ENCODE measurements at places on chromosomes 4 and X. TPM values are rescaled to one million over a fixed set of nuclear protein-coding genes. Genes with fewer than 3 reads are reported as not detected.

DNA sequence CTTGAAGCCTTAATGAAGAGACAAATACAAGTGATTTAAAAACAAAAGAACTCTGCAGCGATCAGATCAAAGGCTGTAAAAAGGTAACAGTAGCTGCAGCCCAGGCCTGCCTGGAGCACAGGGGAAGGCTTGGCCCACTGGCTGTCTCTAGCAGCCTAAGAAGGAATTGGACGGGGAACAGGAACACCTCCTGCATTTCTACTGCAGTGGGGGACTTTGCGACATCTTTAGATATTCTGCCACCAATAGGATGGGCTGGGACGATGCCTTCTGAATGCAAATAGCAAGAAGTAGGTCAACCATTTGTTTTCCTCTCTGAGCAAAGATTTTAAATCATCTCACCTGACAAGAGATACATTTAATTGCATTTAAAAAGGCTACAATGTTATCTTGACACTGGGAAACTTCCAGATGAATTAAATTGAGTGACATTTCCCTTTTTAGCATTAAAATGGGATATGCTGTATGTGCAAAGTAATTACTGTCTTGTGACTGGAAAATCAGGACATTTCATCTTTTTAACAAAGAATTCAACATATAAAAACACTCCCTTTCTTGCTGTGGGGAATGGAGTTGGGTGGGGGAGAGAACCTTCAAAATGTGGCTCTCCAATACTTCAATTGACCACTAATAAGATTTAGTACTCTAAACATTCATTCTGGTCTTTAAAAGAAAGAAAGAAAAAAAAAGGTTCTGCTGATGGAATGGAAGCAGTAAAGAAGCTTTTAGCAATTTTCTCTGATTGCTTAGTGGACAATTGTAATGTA lies 70.0 kb downstream of the NYX start:
- no peak for DNase-seq

DNA sequence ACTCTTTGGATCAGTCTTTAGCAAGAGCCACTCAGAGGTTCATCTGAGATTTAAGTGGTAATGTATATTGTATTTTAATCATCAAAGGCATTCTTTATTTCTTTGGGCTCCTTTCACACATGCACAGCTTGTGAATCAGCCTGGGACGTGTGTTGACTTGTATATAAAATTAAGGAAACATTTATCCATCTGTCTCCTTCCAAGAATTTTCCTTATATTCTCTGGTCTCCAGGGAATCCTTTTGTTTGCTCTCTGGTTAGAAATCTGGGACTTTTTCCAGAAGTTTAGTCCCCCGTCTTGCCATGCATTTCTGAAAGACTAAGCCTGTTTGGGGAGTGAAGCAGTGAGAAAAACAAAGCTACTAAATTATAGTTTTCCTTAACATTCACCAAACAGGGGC lies 212.3 kb downstream of the DCAF12L2 start:
- DNase-seq = no peak

GRCh38 chr4:113398441-113399143 lies 349.1 kb downstream of the ANK2 start:
- DNase-seq = no peak

The SPANXD gene
- total RNA-seq = not detected

GRCh38 chrX:86910602-86911311 lies 606.8 kb upstream of the KLHL4 start:
- no peak for DNase-seq

DNA sequence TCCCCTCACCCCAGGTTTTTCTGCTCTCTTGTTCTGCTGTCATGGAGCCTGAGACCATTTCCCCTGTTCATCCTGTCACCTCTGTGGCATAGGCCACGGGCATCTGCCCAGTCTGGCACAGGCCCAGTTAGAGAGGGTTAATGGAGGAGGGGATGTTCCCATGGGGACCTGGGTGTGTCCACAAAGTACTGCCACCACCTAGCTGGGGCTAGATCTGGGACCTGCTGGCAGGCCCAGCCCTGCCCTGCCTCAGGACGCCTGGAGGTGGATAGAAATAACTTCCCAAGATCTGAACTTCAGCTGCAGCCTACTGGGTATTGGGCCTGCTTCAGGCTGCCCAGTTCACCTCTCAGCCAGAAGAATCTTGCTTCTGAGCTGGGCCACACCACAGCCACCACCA lies 13.5 kb downstream of the EFNB1 start:
- no peak for DNase-seq

The ARX gene
- not detected for total RNA-seq

- DNase-seq = no peak
Measured at GRCh38 chr4:47631161-47631560, 146.1 kb downstream of the ATP10D start.

DNA sequence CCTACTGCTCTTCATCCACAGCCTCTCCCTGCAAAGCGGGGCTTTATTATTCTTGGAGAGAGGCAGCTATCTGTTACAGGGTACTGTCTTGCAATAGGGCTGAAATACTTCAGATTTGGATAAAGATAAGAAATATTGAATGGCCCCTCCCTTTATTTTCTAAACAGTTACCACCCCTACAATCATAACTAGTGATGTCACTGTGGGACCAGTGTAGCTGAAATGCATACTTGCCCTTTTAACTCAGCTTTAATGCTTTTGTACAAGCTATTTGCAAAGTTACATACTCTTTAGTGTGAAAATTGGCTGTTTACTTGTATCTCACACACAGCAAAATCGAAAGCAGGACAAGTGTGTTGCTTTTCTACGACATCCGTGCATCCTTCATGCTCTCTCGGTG lies 261.7 kb upstream of the GATB start:
- no peak for DNase-seq

The TCEAL2 gene
- not detected for total RNA-seq

The ARHGAP36 gene
- not detected for total RNA-seq

GRCh38 chrX:123665197-123665596 lies 67.7 kb downstream of the THOC2 start:
- peak; percentile 58 for DNase-seq

DNA sequence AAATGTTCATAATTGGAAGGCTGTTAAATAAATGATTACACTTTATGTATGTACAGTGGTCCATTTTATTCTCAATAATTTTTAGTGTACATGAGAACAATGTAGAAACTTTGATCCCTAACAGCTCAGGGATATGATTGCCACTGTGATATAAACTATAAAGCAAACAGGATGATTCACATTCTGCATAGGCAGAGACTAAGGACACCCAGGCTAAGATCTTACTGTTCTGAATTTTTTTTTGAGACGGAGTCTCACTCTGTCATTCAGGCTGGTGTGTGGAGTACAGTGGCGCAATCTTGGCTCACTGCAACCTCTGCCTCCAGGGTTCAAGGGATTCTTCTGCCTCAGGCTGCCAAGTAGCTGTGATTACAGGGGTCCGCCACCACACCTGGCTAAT lies 186.6 kb downstream of the PDGFC start:
- DNase-seq = no peak

Measured in Caki2 (cell line).